ENCODE measurements at places on chromosomes 6 and 20.
A peak's percentile ranks its signal among the peaks of the same experiment; 100 is the strongest.

- DNase-seq, result peak; percentile 40
Observed at GRCh38 chr6:141153563-141153962, 979.2 kb upstream of the GJE1 start.

GRCh38 chr20:59253779-59254319, 46.6 kb upstream of the EDN3 start:
- no peak for DNase-seq

- DNase-seq, result no peak
Observed at GRCh38 chr20:38125157-38126056, 39.7 kb downstream of the TGM2 start.

DNA sequence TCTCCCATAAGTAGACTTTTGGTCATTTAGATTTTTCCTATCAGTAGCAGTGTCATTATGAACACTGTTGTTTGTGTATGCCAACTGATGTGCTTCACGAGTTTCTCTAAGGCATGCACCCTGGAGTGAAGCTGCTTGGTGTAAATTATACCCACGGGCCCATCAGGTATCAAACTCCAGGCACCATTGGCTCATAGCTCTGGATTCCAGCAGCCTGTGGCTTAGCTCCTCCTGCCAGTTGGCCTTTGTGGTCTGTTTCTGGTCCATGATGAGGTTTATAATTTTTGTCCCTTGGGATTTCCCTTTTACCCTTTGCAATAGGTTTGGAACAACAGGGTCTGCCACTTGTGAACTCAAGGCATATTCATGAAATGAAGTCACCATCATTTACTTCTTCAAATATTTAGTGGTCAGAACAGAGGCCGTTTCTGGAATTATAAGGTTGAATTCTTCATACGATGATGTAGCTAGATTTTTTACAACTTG, 350.5 kb downstream of the PRL start:
- no peak for DNase-seq

- DNase-seq, result no peak
Observed at GRCh38 chr20:50258790-50259483, 68.3 kb downstream of the CEBPB start.

DNA sequence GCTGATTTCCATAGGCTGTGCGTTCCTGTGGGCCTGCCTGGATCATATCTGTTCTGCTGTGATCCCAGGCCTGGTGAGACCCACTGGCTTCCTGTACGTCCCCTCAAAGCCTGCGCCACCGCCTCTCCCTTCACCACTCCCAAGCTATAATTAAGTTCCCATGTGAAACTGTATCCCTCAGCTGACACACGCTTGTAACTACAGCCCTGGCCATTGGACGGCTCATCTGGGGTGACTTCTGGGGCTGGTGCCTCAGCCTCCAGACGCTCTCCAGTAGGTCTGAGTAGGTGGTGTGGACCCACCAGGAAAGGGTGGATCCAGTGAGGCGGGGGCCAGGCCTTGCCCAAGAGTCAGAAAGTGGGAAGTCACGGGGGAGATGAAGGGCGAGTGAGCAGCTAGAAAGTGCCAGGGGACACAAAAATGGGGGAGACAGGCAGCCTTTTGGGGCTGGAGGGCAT, 21.0 kb downstream of the PPARD start:
- no peak for DNase-seq

- no peak for DNase-seq
Observed at GRCh38 chr6:167793421-167793820, 33.3 kb upstream of the AFDN start.

- DNase-seq, result no peak
Observed at GRCh38 chr20:46965477-46965876, 70.8 kb downstream of the EYA2 start.

DNA sequence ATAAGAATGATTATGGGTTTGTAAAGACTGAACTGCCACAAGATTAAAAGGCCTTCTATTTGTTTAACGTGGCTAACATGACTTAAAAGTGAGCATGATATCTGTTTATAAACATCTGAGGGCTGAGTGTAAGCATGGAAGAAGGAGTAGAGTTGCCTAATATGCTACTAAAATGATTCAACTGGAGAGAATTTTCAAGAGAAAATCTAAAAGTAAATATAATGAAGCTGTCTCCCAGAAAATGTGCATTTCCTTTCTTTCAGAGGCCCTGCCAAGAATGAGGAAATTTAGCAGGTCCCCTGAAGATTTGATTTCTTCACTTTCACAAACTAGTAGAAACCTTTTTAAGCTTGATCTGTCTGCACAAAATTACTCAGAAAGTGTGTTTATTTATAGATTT, 4.2 kb upstream of the EYA4 start:
- DNase-seq, result no peak

GRCh38 chr6:24763578-24763977, 11.2 kb upstream of the GMNN start:
- no peak for DNase-seq

DNA sequence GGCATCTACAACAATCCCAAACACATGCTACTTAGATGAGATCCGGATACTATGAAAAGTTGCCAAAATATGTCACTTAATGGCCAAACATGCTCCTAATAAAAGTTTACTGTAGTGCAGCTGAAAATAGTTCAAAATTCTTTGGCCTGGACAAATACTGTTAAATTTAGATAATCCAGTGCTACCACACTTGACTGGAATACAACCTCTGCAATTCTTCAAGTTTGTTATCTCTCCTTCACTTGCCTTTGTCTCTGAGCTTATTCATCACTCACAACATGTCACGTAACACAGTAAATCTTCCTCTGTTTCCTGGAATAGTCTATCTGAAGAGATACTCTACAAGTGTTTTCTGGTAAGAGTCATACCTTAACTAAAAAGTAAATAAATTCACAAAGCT, 10.5 kb upstream of the PLN start:
- DNase-seq, result no peak

- DNase-seq, result no peak
Observed at GRCh38 chr6:44289726-44290260, 19.5 kb downstream of the TMEM151B start.

DNA sequence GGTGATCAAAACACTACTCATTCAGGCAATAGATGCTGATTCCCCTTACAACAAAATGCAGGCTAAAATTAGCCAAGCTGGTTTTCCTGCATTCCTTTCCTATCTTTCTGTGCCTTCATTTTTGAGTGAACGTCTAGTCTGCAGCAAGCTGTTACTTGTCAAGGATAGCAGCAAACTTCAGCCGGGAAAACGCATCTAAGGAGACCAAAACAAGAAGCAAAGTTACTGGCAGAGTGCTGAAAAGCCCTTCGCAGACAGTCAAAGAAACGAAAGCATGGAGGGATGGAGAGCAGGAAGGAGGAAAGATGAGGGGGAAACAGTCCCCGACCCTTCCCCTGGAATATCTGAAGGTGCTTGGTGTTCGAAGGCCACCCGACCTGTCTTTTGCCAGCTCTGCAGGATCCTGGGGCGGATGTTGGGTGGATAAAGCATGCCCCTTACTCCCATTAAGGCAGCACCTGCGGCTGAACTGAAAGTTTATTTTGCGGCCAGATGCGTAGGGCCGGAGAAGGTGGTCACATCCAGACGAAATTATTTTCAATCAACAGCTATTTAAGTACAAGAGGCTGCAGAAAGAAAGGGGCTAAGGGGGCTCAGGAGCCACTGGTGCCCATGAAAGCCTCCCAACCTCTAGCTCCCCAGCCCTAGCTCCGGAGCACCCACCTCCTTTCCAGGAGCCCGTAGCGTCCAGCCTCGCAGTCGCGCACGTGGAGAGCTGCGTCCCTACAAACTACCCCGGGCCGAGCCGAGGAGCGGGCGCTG, 538 bp downstream of the FERMT1 start:
- no peak for DNase-seq

- no peak for DNase-seq
Observed at GRCh38 chr6:125562156-125562555, 187.3 kb upstream of the HEY2 start.

DNA sequence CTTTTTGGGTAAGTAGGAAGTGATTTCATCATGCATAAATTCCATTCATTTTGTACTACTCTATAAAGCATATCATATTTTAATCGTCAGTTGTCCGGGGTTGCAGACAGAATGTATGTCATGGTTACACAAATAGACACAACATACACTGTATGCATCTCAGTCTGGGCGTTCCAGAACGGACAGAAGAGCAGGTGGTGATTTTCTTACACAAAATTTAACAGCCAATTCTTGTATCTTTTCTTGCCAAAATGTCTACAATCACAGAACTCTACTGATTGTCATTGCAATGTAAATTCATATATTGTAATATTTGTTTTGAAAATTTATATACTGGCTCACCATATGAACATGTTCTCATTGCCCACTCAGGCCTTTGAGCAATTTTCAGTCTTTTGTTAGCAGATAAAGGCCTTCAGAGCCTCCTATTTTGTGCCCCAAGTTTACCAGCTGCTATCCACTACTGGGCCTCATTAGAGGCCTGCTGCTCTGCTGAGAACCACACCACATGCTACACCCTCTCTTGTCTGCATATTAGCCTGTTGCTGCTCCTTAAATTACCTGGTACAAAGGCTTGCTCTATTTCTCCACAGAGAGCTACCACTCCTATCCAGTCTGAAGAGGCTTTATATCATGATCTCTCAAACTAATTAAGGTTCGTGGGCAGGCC, 61.5 kb downstream of the PRDM13 start:
- DNase-seq, result no peak

DNA sequence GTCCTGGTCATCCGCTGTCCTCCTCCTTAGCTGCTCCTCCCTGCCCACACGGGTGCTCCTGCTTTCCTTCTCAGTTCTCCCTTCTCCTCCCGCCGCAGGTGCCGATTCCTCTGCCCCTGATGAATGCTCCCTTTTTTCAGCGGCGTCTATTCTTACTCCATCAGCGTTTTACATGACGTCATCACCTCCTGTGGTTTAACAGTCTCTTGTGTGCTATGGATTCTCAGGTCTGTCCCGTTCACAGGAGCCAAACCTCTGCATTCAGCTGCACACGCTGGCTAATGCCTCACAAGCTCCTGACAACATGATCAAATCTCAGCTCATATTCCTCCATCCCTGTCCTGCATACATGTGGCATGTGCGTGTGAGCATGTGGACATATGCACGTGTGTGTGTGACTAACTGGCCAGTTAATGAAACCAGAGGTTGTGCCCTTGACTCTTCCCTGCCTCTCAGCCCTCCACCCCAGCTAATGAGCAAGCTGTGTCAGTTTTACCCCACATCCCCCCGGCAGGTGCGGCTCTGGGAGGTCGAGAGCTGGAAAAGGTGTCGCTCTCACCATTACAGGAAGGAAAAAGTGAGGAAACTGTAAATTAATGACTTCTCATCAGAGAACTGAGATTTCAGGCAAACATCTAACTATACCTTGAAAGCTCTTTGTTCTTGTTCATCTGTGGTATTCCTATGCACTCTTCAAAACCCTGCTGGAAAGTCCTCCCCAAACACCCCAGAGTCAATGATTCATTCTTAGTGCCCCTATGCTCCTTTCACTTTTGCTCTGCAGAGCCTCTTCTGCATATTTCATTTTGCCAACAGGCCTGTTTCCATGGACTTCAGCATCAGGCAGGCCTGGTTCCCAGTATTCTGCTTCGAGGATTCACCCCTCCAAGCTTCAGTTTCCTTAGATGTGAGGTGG, 163.1 kb downstream of the TTLL2 start:
- DNase-seq, result no peak

GRCh38 chr6:45619994-45620471, 242.3 kb upstream of the SUPT3H start:
- no peak for DNase-seq

GRCh38 chr20:2729791-2730190, 37.2 kb downstream of the EBF4 start:
- no peak for DNase-seq

DNA sequence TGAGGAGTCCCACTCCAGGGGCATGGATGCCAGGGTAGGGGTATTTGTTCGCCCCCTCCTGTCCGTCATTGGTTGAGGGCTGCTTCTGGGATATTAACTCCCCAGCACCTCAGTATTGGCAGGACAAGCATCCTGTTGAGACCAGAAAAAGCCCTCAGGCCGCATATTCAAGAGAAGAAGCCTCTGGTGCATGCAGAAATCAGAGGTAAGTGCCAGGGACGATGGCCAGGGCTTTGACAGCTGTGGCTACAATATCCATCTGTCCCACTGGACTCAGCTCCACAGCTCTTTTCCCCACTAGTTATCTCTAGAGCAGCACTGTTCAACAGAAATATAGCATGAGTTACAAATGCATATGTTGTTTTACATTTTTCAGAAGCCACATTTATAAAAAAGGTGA, 651.3 kb downstream of the KIF16B start:
- no peak for DNase-seq

GRCh38 chr20:675453-676314, at the start of gene SCRT2:
Gene SCRT2, minus strand, starts transcription at chr20:675802. Its CDS starts 201 bp downstream, at chr20:675601.
- DNase-seq, result no peak

GRCh38 chr20:3045042-3045815, 623 bp upstream of the MRPS26 start:
- no peak for DNase-seq

- DNase-seq, result no peak
Observed at GRCh38 chr6:90328004-90328403, 31.4 kb upstream of the BACH2 start.

- no peak for DNase-seq
Observed at GRCh38 chr6:140393665-140394540, 1019.5 kb upstream of the CITED2 start.

GRCh38 chr20:59661621-59662020, 57.3 kb downstream of the PHACTR3 start:
- no peak for DNase-seq

DNA sequence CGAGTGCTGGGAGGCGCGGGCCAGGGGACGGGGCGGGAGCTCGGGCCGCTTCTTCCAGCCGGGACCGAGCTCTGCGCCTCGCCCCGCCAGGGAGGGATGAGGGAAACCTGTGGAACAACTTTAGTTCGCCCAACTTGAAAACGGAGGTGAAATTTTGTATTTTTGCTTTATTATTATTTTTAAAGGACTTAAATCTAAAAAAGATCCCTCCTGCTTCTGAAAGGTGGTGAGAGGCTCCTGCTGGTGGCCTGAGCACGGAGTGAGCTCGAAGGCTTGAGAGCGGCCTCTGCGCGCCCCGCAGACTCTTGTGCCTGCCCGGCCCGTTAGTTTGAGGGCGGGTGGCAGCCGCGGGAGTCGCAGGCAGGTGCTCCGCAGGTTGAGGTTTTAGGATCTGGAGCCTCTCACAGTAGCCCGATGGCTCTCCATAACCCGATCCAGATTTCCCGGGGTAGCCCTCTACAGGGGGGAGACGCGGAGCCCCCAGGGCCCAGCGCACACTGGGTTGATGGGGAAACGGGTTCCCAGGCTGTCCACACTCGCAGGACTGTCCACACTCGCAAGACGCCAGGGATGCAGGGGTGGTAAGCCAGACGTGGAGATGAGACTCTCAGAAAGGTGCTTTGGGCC, 46.2 kb upstream of the SUPT3H start:
- no peak for DNase-seq

GRCh38 chr6:29547573-29547972, 12.0 kb downstream of the UBD start:
- no peak for DNase-seq

DNA sequence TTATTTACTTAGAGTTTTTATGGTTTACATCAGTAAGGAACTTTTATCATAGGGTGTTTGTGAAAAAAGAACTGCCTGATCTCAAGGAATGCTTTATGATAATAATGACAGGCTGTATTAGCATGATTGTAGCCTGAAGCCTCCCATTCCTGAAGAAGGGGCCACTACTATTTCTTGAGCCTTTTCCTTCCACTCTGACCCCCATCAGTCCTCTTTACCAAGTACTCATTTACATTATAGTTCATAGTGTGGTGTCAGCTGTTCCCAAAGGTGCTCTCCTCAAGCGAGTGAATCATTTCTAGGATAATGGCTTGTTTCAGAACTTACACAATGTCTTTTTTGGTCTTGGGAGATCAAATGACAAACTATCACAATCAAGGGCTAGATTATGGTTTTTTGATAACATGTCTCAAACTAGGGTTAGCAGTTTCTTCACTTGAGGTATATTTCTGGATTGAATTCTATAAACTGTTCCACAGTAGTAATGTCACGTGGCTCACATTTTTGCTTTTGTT, 283.6 kb downstream of the CDKAL1 start:
- no peak for DNase-seq

- no peak for DNase-seq
Observed at GRCh38 chr20:24042646-24043045, 54.1 kb upstream of the GGTLC1 start.

All from NT2/D1 (cell line).